ENCODE measurements at places on chromosomes 3 and 15. TPM values are rescaled to one million over a fixed set of nuclear protein-coding genes. Genes with fewer than 3 reads are reported as not detected.

SERPINI2 gene
- 0.32 TPM for total RNA-seq

CLDN16 gene
- not detected for total RNA-seq

DNA sequence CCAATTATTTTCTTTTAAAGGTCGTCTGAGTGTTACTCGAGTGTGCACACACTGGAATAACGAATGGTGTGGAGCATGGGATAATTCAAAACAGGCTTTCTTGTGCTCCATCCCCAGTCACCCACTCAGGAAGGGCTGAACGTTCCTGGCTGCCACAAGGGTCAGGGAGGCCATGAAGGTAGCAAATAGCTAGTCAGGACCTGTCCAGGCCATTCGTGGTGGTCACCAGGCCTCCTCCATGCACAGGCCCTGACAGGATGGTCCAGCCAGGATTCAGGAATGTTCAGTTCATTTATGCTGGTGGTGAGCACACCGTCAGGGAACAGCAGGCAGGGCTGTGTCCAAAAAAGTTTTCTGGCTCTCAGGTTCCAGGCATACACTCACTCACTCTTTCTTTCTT is 11.7 kb upstream of the NR2E3 start:
- DNase-seq, result no peak

USP4 gene
- 35.7 TPM for total RNA-seq

NANOGP8 gene
- total RNA-seq, result 3.3 TPM

- no peak for DNase-seq
Measured at GRCh38 chr3:188584162-188584529, 430.2 kb downstream of the LPP start.

DNA sequence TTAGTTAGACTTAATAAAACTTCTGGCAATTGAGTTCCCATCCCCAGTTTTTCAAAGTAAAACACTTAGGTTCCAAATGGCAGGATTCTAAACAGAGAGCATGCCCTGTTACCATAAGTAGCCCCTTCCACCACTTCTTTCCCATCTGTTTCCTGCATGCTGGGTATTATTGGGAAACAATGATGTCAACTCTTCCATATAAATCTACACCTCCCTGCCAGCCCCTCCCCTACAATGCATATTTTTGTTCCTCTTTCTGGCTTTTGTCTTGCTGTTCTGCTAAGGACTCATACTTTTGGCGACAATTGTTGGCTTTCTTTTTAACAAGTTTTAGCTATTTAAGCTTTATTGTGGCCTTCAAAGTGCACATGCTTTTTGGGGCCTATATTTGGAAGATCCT is 11.1 kb downstream of the ARHGAP31 start:
- DNase-seq, result peak; percentile 82

GRCh38 chr15:83066734-83067637 is at the start of gene BTBD1:
Gene BTBD1, minus strand, starts transcription at chr15:83067252. Its CDS starts 101 bp downstream, at chr15:83067151.
- peak; percentile 96 for DNase-seq

DNA sequence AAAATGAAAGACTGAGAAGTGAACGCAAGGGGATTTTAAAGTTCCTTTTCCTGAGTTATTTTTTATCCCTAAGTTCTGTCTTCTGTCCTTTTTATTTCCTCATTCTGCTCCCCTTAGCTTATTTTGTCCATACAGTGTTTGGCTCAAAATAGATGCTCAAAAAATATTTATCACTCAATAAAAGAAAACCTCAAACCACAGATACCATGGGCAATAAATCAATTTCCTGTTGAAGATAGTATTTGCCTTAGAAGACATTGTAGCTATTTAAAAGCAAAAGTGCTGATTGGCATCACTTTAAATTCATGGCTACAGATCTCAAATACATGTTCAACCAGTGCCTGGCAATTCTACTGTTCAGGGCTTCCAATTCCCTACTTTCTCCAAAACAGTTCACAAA is 316.5 kb upstream of the ADAMTS9 start:
- no peak for DNase-seq

DNA sequence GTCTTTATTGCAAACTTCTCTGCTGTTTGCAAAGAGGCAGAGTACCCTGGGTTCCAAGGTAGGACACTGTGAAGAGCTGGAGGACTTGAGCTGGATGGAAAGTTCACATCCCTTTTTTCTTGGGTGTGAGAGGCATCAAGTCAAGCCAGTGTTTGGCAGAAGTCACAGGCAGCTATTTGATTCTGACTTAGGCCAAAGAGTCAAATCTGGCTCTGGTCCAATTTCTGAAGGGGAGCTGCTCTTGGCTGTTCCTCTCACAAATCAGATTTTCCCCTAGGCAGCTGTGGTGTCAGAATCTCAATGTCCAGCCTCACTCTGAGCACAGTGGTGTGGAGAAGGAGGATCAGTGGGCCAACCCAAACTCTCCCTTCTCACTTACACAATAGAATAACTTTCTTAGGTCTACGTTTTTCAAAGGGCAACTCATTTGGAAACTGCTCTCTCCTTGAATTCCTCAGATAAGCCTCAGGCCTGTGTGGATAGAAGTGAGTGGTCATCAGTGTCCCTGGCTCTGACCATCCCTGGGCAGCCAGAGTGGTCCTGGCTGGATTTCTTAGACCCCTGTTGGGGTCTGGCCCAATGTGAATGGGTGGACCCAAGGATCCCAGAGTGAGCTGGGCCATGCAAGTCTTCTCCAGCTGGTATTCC is 18.2 kb upstream of the AMOTL2 start:
- DNase-seq, result no peak

STIMATE gene
- total RNA-seq, result 13.2 TPM

- no peak for DNase-seq
Measured at GRCh38 chr3:27219127-27219845, 149.9 kb downstream of the NEK10 start.

SPRED1 gene
- 31.1 TPM for total RNA-seq

GRCh38 chr15:100235030-100235617 is 106.7 kb downstream of the ADAMTS17 start:
- no peak for DNase-seq

GRCh38 chr3:184300378-184300720 is 1.3 kb downstream of the PSMD2 start:
- DNase-seq, result no peak

DNA sequence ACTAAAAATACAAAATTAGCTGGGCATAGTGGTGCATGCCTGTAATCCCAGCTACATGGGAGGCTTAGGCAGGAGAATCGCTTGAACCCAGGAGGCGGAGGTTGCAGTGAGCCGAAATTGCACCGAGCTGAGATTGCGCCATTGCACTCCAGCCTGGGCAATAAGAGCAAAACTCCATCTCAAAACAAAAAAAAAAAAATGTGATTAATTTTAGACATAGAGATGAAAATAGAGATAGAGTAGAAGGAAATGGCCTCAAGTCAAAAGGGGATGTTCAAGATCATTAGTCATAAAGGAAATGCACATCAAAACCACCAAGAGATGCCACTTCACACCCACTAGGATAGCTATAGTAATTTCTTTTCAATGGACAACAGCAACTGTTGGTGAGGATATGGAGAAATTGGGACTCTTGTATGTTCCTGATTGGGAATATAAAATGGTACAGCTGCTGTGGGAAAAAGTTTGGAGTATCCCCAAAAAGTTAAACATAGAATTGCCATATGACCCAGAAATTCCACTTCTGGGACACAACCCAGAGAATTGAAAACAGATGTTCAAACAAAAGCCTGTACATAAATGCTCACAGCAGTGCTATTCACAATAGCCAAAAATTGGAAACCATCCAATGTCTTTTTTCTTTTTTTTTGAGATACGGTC is 55.4 kb downstream of the ABHD2 start:
- DNase-seq, result no peak

CDHR4 gene
- 0.17 TPM for total RNA-seq

ESYT3 gene
- total RNA-seq, result 1.1 TPM

- no peak for DNase-seq
Measured at GRCh38 chr3:58210761-58211460, at the start of gene DNASE1L3. Gene DNASE1L3, minus strand, starts transcription at chr3:58210972. Its CDS starts 66 bp downstream, at chr3:58210906.

- no peak for DNase-seq
Measured at GRCh38 chr3:124439603-124440002, 290.6 kb upstream of the UMPS start.

DNA sequence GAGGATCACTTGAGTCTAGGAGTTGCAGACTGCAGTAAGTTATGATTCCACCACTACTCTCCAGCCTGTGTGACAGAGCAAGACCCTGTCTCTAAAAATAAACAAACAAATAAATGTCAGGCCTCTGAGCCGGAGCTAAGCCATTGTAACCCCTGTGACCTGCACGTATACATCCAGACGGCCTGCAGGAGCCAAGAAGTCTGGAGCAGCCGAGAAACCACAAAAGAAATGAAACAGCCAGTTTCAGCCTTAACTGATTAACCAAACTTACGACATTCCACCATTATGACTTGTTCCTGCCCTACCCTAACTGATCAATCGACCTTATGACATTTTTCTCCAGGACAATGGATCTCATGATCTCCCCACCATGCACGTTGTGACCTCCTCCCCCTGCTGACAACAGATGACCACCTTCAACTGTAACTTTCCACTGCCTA is 32.5 kb upstream of the ZKSCAN7 start:
- DNase-seq, result no peak

GRCh38 chr3:6540981-6541380 is 319.9 kb upstream of the GRM7 start:
- no peak for DNase-seq

DNA sequence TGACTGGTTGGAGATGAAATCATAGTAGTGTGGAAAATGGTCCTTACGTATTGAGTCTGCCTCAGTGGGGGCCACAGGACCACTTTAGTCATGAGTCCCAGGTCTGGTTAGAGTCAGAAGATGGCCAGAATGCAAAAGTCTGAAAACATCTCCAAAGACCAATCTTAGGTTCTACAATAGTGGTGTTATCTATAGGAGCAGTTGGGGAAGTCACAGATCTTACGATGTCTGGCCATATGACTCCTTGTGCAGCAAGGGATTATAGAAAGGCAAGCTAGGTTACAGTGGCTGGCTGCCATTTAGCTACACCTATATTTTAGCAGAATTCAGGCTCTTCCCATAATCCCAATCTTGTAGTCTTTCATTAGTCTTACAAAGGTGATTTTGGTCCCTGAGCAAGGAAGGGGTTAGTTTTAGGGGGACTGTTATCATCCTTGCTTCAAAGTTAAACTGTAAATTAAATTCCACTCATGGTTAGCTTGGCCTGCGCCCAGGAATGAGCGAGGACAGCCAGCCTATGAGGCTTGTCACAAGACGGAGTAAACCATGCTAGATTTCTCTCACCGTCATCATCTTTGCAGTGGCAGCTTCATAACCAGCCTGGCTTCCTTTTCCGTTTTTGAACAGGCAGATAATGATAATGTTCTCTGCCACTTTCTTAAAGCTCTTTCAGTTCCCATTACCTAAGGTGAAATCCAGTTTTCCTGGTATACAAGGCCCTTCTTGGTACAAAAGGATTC is 134.1 kb downstream of the VPS8 start:
- no peak for DNase-seq

DNA sequence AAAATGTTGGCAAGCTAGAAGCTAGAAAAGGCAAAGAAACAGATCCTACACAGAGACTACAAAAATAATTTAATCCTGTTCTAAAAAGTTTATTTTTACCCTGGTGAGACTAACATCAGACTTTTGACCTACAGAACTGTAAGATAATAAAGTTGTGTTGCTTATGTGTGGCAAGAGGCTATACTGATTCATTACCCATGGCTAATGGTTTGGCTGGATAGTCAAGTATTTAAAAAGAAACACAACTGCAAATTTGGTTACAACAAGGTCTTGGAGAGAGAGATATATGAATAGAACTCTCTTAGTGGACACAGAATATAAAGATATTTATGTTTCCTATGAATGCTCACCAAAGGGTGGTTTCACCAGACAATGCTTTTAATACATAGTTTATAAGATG is 364.2 kb upstream of the PLSCR5 start:
- no peak for DNase-seq

DNA sequence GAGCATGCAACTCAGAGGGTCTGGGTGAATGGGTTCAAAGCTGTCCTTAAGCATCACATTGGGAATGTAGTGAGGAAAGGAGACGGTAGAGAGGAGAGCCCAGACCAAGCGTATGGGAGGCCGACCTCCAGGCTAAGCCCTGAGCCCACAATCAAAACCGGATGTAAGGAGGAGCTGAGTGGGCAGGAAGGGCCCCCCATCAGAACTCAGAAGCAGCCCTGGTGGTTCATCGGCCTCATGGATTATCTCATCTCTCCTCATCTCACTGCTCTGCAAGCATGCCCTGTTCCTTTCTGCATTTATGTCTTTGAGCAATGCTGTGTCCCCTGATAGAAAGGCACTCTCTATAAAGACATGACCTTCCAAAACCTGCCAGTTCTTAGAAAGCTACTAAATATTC is 6.2 kb downstream of the HDC start:
- DNase-seq, result peak; percentile 55

DNA sequence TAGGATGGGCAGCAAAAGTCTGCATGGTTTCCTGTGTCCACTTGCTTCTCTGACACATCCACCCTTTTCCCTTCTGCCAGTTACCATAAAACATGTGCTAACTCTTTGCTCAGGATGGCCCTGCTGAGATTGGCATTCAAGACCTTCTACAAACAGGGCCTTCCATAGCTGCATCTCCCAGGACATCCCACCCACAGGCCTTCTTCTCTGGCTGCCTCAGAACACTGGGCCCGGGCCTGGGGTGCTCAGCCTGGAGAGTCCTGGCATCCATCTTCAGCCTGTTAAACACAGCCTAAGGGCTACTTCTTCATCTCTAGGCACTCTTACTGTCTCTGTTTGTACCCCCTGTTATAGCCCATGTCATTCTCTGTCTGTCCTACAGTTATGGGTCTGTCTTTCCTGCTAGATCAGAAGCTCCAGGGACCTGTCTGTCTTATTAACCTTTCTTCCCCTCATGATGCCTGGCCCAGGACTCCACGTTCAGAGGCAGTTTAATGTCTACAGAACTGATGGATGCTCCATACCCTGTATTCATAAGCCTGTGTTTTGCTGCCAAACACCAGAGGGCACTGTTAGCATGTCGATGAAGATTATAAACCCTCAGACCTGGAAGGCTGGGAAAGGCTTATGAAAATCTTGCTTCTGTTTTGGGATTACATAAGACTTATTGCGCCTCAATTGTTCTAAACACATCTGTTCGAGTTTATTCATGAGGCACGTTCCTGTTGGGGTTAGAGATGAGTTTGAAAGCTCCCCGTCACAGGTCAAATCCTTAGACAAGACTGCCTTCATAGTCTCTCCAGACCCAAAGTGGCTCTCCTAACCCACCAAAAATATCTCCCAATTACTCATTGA is 16.5 kb downstream of the SEMA3G start:
- no peak for DNase-seq

GRCh38 chr15:60972866-60973265 is 256.2 kb downstream of the RORA start:
- DNase-seq, result no peak

DNA sequence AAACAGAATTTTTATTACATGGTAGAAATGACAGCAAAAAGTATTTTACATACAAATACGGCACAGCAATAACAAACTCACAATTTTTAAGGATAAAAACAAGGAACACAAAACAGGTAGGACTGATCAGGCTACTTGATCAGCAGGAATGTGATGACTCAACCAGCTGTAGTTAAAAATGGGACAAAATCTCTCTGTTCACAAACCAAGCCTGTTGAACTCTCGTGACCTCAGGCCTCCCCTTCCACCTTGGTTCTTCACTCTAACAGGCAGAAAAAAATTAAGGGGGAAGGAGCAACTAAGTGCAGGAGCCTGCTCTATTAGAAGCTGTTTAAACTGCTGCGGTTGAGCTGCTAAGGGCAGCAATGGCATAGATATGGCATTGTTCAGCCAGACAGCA is 18.7 kb downstream of the FBXL22 start:
- no peak for DNase-seq

GRCh38 chr3:98038286-98038685 is 3.2 kb upstream of the GABRR3 start:
- no peak for DNase-seq

GOLGA6A gene
- total RNA-seq, result not detected

TRH gene
- total RNA-seq, result not detected
